ENCODE measurements at places on chromosomes 7 and 10.

DNA sequence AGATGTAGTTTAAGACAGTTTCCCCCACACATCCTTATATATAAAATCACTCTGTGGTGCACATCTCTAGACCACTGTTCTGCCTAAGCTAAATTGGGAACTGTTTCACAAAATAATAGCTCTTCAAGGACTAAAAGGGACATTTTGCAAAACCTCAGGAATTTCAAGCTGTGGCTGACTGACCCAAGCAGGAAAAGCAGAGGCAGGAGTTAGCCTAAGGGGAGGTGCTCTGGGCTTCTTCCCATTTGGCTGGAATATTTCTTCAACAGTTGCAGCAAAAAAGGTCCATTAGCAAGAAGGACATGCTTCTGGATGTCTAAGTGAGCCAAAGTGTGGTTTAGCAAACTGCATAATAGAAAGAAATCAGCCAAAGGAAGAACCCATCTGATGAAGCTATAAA lies 551.2 kb upstream of the ANKRD30A start:
- no peak for DNase-seq

DNA sequence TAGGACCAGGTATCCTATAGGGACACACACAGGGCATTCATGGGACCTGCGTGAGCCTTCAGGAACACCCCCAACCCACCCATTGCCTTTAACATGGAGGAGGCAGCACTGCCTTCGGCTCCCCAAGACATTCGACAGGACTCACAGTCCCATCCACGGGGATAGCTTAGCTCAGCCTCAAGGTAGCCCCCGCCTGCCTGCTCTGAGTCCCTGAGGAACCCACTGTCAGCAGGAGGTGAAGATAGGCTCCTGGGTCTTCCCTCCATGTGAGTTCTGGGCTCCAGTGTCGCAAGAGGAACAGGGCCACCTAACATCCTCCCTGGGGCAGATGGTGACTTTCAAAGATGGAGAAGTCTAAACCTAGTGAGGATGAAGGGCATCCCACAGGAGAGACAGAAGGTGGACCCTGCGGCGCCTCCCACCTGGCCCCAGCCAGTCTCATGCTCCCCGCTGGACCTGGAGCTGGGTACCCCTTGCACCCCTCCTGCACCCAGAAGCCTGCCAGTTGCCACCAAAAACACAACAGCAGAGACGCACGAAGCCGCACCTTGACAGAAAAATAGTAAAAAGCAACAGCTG lies 4.9 kb upstream of the ADIRF start:
- DNase-seq: no peak

DNA sequence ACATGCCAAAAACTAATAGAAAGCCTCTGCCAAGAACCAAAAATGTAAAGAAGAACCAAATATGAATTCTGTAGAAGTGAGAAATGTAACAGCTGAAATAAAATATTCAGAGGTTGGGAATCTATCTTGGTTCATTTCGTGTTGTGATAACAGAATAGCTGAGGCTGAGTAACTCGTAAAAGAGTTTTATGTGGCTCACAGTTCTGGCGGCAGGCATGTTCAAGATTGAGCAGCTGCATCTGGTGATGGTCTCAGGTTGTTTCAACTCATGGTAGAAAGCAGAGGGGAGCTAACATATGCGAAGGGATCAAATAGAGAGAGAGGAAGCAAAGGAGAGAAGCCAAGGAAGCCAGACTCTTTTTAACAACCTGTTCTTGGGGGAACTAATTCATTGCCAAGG lies 717.2 kb downstream of the TNS3 start:
- no peak for DNase-seq

- DNase-seq: no peak
Observed at GRCh38 chr10:128382225-128382624, 256.0 kb upstream of the MKI67 start.

- DNase-seq: peak; percentile 33
Observed at GRCh38 chr7:19491821-19492452, 216.9 kb downstream of the POLR1F start.

DNA sequence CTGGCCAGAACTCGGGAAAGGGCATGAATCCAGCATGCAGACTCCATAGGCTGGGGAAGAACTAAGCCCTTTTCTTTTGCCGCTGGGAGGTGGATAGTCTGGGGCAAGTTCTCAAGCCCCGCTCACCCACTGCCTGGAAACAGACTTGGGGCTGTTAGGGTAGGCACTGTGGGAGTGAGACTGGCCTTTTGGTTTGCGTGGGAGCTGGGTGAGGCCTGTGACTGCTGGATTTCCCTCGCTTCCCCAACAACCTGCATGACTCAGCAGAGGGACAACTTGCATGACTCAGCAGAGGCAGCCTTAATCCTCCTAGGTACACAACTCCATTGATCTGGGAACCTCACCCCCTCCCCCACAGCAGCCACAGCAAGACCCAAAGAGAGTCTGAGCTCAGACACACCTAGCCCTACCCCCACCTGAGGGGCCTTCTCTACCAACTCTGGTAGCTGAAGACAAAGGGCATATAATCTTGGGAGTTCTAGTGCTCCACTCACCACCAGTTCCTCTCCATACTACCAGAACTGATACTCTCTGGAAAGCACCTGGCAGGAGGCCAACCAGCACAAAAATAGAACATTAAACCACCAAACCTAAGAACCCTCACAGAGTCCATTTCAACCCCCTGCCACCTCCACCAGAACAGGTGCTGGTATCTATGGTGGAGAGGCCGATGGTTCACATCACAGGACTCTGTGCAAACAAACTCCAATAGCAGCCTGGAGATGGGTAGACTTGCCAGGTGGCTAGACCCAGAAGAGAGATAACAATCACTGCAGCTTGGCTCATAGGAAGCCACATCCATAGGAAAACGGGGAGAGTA lies 81.4 kb upstream of the LAMB4 start:
- DNase-seq: peak; percentile 34

DNA sequence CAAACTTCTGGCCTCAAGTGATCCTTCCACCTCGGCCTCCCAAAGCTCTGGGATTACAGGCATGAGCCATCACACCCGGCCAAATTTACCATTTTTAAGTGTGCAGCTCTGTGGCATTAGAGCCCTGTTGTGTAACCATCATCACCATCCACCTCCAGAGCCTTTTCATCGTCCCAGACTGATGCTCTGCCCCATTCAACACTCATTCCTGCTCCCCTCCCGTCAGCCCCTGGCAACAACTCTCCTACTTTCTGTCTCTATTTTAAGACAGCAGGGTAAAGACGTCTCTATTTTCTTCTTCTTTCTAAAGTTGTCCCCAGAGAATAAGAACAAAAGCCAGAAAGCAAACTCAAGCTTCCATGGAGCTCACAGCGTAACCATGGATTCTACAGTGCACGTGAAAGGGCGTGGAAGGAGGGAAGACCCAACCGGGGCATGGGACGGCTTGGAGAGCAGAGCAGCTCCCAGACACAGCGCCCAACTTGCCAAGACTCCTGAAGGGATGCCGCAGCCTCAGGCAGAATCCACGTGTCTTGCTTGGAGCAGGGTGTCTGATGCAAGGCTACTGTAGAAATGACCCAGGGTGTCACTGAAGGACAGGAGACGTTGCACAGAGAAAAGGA lies 42.7 kb upstream of the PITRM1 start:
- no peak for DNase-seq

GRCh38 chr10:45427262-45427969 lies 53.4 kb downstream of the ALOX5 start:
- no peak for DNase-seq

DNA sequence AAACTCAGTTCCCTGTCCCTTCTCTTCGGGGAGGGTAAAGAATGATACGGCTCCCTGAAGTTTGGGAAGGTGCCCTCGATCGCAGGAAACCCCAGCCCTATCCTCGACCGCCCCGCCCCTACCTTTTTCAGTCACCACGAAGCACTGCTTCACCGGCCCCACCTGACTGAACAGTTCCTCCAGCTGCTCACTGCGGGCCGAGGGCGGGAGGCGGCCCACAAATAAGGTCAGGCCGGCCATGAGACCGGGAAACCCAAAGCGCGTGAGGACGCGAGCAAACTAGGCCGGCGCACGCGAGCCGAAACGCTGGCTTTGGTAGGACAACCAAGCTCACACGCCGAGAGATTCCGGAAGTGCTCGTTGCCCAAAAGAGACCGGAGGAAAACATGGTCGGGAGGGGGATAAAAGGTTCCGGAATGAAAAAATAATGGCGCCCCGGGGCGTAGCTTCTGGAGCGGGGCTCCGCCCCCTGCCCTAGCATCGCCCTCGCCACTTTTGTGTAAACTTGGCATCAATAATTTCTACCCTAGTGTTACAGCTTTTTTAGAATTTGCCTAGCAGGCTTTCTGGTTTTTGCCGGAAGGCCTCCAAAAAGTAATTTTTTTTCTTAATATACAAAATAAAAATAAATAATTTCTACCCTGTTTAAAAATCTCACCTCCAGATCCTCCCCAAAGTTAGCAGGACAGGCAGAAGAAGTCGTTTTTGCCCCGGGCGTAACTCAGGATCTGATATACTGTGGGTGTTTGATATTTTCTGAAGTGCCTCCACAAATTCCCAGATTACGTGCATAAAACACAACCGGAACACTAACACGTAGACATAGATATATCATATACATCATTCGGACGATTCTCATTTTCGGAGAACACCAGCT lies at the start of gene RBM28:
RBM28 (minus strand) TSS at position 355 of the 877 bp plus-strand sequence; CDS start at position 240, 115 bp downstream.
- peak; percentile 95 for DNase-seq

DNA sequence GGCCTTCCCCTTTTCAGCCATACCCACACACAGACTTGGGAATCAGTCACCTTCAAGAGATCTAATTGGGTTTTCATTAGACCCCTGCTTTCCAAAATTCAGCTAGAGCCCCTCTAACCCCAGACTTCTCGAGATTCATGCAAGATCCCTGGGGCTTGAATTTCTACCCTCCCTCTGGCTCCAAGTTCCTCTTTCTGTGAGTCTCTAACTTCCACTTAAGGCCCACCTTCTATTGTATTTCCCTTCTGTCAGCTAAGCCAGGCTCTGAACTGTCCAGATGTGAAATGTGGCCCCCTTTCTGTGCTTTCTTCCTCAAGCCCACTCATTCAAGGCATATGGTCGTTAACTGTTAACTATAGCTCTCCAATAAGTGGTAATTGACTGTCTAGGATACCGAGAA lies 132.2 kb downstream of the ZNF365 start:
- peak; percentile 42 for DNase-seq

DNA sequence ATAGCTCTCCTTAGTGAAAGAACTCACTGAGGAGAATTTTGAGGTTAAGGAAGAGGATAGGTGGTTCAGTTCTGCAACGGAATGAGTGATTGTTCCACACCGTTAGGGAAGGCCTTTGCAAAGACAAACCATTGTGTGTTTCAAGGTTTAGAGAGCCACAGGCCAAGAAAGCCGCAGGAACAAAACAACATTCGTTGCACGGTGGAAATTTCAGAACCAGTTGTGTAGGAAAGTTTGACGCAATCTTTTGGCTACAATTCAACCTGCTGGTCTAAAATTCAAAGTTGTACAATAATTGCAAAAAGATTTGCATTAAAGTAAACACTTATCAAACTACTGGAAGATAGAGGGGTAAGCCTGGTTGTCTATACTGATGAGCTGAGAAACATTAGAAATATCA lies 91.4 kb downstream of the FAM107B start:
- no peak for DNase-seq

- no peak for DNase-seq
Observed at GRCh38 chr7:88760136-88760515, 626 bp downstream of the ZNF804B start.
